ENCODE measurements at places on chromosomes 3 and 15.

- no peak for DNase-seq
These were observed 6.1 kb downstream of the OR5H1 start for GRCh38 chr3:98136631-98137030.

DNA sequence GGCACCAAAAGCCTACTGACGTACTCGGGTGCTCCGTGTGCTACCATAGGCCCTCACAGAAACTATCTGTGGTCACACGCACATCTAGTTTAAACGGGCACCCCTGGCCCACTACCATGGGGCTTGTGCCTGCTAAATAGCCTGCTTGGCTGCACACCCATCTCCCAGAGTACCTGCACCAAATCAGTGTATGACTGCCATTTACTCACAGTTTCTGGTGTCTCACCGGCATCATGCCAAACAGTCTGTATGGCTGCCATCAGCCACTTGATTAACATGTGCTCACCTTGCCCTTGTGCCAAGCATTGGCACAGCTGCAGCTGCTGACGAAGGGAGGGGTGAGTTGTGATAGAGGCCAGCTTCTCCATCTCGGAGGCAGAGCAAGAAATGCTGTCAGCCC, 232.7 kb downstream of the IGSF11 start:
- DNase-seq = no peak

DNA sequence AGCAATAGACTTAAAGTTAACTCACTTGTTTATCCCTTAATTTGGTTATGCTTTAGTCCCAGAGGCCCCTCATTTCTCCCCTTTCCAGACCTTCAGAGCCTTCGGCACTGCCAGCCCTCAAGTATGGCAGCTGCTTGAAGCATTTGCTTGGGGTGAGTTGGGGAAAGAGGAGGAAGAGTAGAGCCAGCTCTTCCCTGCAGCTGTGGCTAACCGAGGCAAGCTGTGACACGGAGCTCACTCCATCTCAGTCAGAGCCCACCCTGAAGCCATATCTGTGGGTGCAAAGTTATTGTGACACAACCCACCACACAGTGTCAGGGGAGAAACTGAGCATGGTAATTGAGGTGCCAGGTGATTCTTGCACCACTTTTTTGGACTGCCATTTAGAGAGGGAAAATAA, 66.1 kb downstream of the FILIP1L start:
- DNase-seq = no peak

DNA sequence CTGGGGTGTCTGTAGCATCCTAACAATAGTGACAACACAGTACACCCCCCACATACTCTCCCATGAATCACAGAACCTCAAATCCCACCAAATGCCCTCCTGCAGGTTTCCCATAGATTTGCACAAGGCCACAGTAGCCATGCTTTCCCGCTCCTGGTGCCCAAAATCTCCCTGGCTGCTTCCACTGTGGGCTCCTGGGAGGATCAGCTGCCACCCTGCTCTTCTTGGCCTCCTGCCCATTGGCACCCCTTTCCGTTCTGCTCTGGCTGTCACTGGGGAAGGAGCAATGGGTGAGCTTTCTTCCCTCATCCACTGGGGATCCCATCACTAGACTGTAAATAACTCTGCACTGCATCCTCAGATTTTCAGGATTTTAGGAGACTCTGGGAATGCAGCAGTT, 92.1 kb upstream of the SLC24A5 start:
- DNase-seq = no peak

GRCh38 chr3:40576396-40576795, 51.6 kb downstream of the ZNF621 start:
- DNase-seq = no peak
